ENCODE measurements at places on chromosomes 2 and 18.

DNA sequence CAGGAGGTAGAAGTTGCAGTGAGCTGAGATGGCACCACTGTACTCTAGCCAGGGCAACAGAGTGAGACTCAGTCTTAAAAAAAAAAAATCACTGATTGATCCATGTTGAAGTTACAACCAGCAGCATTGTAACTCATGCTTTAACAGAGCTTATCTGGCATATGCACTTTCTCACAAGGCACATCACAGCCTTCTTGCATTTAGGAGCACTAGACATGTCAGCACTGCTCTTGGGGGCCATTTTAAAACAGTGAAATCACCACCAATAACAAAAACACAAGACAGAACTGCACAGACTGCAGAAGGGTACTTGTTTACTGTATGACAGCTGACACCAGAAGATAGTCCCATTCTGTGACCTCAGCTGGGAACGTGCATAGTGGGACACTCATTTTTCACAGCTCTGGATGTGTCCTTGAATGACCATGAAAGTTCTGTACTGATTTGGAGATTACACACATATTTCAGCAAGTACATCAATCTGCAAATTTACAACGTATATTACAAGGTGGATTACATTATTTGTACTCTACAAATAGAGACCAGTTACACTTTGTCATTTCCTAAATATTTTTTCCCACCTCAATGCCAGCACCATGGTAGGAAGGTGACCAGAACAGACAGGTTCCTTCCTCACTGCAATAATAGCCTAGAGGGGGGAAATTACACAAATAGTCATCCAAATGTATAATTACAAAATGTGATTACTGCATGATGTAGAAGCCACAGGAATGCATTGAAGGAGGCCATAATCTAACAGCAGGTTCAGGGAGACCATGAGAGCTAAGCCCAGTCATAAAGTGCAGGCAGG, 35.1 kb downstream of the CCBE1 start:
- no peak for DNase-seq

DNA sequence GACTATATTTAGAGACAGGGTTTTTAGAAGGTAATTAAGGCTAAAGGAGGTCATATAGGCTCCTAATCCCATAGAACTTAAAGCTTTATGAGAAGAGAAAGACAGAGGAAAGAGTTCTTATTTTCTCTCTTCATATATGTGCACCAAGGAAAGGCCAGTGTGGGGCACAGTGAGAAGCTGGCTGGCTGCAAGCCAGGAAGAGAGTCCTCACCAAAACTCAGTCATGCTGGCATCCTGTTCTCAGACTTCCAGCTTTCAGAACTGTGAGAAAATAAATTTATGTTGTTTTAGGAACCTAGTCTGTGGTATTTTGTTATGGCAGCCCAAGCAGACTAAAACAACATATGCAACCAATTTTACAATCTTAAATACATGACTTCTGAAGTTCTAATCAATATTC, 31.5 kb upstream of the ATIC start:
- DNase-seq, result no peak

GRCh38 chr2:15624903-15625302, 33.2 kb downstream of the DDX1 start:
- no peak for DNase-seq

DNA sequence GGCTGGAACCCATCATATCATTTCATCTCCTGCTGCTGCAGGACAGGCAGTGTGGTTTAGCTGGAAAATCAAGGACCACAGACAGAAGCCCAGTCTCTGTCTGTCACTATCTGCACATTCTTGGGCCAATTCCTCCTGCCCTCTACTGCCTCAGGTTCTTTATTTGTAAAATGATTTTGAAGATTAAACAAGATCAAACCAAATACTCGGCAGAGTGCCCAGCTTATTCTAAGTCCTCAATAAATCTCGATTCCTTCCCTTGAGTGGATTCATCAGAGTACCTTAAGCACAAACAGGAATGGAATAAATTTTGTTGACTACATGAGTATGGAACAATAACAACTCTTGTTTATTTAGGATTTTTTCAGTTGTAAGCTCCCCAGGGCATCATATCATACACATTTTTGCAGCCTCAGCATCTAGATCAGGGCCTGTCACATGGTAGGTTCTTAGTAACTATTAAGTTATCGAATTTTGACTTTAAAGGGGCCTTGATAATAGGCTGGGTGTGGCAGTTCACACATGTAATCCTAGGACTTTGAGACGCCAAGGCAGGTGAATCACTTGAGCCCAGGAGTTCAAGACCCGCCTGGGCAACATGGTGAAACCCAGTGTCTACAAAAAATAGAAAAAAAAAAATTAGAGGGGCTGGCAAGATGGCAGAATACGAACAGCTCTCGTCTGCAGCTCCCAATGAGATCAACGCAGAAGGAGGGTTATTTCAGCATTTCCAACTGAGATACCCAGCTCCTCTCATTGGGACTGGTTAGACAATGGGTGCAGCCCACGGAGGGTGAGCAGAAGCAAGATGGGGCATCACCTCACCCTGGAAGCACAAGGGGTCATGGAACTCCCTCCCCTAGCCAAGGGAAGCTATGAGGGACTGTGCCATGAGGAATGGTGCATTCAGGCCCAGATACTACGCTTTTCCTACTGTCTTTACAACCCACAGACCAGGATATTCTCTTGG, 11.1 kb downstream of the RHOB start:
- DNase-seq, result no peak

DNA sequence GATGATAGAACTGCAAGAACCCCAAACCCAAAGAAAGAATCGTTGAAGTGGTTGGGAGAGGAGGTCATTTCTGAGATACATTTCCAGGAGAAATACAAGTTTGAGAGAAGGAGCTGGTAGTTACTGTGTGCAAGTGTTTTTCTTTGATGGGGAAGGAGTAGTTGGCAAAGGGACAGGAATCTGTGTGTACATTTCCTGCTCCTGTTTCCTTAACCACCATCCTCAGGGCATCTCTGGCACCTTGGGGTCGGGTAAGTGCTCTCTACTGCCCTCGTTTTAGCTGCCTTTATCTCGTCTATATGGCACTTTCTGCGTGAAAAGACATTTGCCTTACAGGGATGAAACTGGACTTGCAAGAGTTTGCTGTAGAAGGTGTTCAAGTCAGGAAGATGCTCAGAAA, 27.3 kb downstream of the CDC42EP3 start:
- DNase-seq, result no peak

GRCh38 chr2:128577141-128577930, 258.7 kb upstream of the HS6ST1 start:
- DNase-seq, result no peak

- no peak for DNase-seq
These were observed 359.9 kb upstream of the FANCL start for GRCh38 chr2:58601017-58601416.

All from NCI-H187 treated with DMSO at 0.1 percent for 48 hours (cell line).